Prostate gland (tissue), 2 donors: ENCODE measurements at places on chromosomes 3 and 15. TPM values are rescaled to one million over a fixed set of nuclear protein-coding genes. Genes with fewer than 3 reads are reported as not detected.

DNA sequence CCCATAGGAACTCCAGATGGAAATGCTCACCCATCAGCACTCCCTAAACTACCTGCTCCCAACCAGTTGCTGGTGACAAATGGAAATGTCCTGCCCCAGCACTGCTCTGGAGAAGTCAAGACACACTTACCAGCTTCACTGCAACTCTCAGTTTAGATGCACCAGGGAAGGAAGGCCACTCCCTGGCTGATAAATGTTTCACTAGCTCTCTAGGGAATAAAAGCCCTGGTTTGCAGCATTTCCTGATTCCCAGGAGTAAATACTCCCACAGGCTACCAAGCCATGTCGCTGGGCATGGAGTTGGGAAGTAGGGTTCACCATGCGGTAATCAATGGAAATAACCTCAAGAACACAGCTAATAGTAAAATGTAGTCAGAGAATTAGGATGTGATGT is 112.0 kb upstream of the NEO1 start:
- H3K36me3 ChIP-seq = no peaks in the 10 kb centered on the region
- H3K27ac ChIP-seq = no peak overlapping the region
- no peaks in the 10 kb centered on the region for H3K4me1 ChIP-seq
- no peaks in the 10 kb centered on the region for H3K27me3 ChIP-seq

The SKOR1 gene
- total RNA-seq = 1.7 TPM

DNA sequence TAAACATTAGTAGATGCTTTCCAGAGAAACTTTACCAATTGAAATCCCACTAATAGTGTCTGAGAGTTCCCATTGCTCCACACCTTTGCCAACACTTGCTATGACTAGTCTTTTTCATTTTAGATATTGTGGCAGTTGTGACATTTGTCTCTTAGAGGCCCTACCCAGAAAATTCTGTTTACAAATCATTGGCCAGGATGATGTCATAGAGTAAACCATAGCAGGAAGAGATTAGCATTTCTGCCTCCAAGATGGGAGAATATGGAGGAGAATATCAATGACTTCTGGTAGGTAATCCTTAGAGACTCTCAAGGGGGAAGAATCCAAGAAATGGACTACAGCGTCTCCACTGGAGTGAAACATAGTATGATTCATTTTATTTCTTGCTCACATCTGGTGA is 291.0 kb upstream of the CNTN3 start:
- H3K36me3 ChIP-seq = no peaks in the 10 kb centered on the region
- DNase-seq = no peak
- no peaks in the 10 kb centered on the region for H3K27me3 ChIP-seq
- no peak overlapping the region for H3K4me3 ChIP-seq
- H3K27ac ChIP-seq = no peak overlapping the region

GRCh38 chr3:122104515-122105194 is 49.5 kb downstream of the CD86 start:
- no peaks in the 10 kb centered on the region for H3K27me3 ChIP-seq
- H3K4me3 ChIP-seq = no peak overlapping the region

The SCAANT1 gene
- not detected for total RNA-seq

- no peak within 1 kb of the TSS for H3K4me3 ChIP-seq
- H3K27me3 ChIP-seq = no peaks in the 10 kb centered on the region
- no peak for DNase-seq
- no peak within 1 kb of the TSS for H3K27ac ChIP-seq
- peaks cover 1% of the 10 kb centered on the region for H3K4me1 ChIP-seq
These were observed at the start of gene TLR9 for GRCh38 chr3:52225452-52226228. TLR9 (minus strand) TSS chr3:52225645; CDS start chr3:52225529, 116 bp downstream.

DNA sequence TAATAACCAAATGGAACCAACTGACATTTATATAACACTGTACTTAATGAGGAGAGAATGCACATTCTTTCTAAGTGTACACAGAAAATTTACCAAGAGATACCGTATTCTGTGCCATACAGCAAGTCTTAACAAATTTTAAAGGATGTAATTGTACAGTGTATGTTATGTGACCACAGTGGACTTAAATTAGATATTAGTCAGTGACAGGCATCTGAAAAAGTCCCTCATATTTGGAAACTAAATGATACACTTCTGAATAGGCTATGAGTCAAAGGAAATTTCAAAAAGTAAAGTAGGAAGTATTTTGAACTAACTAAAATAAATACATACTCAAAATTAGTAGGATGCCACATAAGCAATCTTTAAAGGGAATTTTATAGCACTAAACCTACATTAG is 59.6 kb upstream of the P3H2 start:
- H3K36me3 ChIP-seq = no peaks in the 10 kb centered on the region
- no peak for DNase-seq
- no peaks in the 10 kb centered on the region for H3K27me3 ChIP-seq
- no peak overlapping the region for H3K4me3 ChIP-seq

The CLDN18 gene
- total RNA-seq = 0.57 TPM

DNA sequence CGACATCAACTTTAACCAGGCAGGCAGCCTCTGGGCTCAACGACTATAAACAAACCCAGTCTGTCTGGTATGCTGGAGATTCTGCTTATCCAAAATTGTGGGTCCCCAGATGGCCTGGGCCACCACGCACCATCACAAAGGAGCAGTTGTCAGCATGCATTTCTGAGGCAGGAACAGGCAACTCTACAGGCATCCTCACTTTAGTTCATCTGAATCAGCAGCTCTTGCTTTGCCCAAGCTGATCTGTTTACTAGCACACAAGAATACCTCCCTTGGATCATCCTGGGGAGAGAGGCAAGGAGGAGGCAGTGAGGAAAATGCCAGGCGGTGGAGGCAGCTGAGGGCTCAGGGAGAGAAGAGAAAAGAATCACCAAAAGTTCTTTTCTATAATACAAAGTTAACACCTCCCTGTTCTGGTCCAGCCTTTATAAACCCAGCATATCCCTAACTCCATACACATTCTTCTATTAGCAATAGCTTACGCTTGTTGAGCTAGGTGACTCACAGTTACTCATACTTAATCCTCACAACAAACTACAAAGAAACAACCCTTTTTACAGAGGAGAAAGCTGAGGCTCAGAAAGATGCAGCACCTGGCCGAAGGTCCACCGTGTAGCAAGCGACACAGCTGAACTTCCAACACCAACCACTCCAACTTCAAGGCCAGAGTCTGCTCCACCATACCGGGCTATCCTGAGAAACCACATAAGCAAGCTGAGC is 33.6 kb downstream of the ZDHHC3 start:
- DNase-seq = no peak
- no peak overlapping the region for H3K4me3 ChIP-seq
- no peaks in the 10 kb centered on the region for H3K27me3 ChIP-seq

The THRB gene
- 39.6 TPM for total RNA-seq

GRCh38 chr3:182755308-182755707 is 38.0 kb upstream of the ATP11B start:
- H3K27ac ChIP-seq = no peak overlapping the region
- H3K27me3 ChIP-seq = no peaks in the 10 kb centered on the region
- H3K4me3 ChIP-seq = no peak overlapping the region
- no peaks in the 10 kb centered on the region for H3K4me1 ChIP-seq
- no peak for DNase-seq

DNA sequence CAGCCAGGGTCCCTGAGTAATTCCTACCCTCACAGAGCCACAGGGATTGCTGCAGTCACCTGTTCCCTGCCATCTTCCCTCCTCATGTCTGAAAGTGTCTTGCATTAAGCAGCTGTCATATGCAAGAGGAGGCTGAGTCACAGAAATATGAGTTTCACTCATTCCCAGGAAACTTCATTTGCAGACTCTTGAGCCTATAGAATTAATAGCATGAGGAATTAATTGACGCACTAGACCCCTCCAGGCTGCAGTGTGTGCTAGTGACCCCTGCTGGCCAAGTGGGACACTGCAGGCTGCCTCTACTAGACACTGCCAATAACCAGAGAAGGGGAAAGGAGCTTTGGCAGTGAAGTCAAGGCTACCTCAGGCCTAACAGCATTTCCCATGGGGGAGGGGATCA is 50.6 kb upstream of the SLC6A1 start:
- no peak overlapping the region for H3K27ac ChIP-seq
- H3K4me3 ChIP-seq = no peak overlapping the region
- H3K36me3 ChIP-seq = no peaks in the 10 kb centered on the region
- no peaks in the 10 kb centered on the region for H3K27me3 ChIP-seq

DNA sequence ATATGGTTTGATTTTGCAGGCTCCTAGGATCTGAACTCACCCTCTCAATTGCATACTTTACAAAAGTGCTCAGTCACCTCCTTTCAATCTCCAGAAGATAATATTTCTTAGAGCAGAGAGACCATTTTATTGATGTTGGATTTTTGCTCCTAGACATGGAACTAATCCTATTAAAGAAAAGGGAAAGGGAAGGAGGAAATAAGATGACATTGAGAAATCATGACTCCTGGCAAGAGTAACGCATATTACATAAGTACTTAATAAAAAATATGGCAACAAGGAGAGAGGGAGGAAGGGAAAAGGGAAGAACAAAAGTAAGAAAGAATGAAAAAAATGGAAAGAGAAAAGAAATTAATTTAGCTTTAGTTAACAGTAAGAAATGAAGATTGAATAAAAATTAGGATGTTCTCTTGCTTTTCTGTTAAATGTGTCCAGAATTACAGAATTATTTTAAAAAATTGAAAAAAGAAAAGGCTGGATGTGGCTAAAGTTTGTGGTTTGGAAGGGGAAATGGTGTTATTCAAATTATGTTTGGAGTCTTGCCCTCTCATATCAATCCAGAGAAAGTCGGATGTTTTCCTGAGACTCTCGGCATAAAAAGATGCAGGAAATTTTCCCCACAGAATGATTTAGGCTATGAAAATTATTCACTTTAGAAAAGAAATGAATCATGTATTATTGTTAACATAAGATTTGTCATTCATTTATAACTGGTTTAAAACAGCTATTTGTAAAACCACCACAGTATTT is 474.0 kb downstream of the FGF12 start:
- no peaks in the 10 kb centered on the region for H3K4me1 ChIP-seq
- no peaks in the 10 kb centered on the region for H3K27me3 ChIP-seq
- H3K36me3 ChIP-seq = no peaks in the 10 kb centered on the region
- H3K27ac ChIP-seq = no peak overlapping the region
